ENCODE measurements at places on chromosomes 6 and 20.

- DNase-seq, result no peak
Measured at GRCh38 chr6:106783640-106784566, 154.5 kb downstream of the QRSL1 start.

- no peak for DNase-seq
Measured at GRCh38 chr6:128932061-128932460, 49.1 kb downstream of the LAMA2 start.

DNA sequence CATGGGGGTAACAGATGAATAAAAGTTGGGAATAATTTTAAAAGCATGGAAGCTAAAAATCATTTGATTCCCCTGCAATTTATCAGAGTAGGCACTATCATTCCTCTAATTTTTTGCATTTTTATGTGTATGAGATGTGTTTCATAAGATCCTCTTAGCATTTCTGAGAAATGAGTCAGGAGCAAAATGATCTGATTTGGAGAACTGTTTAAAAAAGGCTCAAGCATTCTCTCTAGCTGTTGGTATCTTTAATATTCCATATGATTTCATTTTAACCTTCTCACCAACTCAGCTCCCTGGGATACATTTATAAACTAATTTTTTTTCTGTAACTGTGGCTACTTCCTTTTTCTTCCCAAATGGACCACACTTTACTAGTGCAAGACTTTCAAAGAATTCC, 60.9 kb downstream of the MCHR2 start:
- no peak for DNase-seq

GRCh38 chr20:8721098-8721497, 347.8 kb upstream of the PLCB4 start:
- DNase-seq, result no peak

- no peak for DNase-seq
Measured at GRCh38 chr20:19384940-19385339, 172.5 kb downstream of the SLC24A3 start.

GRCh38 chr6:150001295-150002008, 23.9 kb downstream of the RAET1L start:
- no peak for DNase-seq

DNA sequence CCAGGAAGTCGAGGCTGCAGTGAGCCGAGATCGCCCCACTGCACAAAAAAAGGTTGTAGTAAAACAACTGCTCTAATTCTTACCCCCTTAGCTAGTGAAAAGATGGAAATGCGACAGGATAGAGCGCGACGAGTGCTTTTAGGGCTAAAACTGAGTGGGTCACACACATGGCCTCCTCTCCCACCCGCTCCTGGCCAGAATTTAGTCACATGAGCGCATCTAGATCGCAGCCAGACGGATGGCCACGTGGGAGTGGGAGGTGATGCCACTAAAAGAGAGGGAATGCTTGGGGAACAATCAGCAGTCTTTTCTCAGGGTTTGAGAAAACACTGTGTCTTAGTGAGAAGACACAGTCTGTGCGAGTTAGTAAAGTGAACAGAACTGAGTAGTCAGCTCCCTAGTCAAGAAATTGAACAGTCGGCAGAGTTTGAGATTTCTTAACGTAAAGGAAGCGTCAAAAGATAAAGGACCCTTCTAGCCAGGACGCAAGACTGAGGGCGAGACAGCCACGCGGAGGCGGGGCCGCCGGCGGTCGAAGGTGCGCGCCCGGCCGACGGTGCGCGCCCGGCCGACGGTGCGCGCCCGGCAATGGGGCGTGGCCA, 664 bp upstream of the ACTR5 start:
- no peak for DNase-seq

- DNase-seq, result no peak
Measured at GRCh38 chr20:35985806-35986205, 17.4 kb downstream of the CNBD2 start.

- no peak for DNase-seq
Measured at GRCh38 chr6:168905451-168906090, 348.1 kb downstream of the THBS2 start.

GRCh38 chr6:90677440-90677839, 90.6 kb upstream of the MAP3K7 start:
- DNase-seq, result no peak

DNA sequence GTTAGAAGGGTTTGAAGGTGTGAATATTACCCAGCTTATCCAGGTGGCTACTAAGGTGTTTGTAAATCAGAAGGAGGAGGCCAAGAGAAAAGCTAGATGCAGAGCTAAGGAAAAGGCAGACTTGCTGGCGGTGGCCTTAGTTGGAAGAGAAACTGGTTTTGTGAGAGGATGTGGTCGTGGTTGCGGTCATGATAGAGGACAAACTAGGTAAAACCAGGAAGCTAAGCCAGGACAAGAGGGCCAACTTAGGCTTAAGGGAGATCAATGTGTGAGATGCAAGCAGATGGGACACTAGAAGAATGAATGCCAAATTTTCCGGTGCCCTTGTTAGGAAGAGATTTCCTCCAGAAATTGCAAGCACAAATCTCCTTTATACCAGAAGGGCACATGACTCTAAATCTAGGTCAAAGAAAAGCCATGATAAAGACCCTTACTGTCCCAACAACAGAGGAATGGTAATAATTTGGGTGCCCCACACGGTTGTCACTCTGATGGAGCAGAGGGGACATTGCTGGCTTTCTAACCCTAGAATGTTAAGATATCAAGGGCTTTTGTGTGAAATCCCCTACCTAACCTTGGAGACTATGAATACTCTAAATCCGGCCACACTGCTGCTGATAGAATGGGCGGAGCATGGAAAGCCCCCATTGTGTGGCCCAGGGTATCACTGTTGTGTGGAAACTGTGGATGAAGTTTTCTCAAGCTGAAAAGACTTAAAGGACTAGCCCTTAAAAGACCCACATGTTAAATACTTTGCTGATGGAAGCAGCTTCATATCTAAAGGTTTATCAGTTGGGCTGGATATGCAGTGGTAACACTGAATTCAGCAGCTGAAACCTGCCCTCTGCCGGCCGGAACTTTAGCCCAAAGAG, 7.8 kb downstream of the IL22RA2 start:
- DNase-seq, result no peak

DNA sequence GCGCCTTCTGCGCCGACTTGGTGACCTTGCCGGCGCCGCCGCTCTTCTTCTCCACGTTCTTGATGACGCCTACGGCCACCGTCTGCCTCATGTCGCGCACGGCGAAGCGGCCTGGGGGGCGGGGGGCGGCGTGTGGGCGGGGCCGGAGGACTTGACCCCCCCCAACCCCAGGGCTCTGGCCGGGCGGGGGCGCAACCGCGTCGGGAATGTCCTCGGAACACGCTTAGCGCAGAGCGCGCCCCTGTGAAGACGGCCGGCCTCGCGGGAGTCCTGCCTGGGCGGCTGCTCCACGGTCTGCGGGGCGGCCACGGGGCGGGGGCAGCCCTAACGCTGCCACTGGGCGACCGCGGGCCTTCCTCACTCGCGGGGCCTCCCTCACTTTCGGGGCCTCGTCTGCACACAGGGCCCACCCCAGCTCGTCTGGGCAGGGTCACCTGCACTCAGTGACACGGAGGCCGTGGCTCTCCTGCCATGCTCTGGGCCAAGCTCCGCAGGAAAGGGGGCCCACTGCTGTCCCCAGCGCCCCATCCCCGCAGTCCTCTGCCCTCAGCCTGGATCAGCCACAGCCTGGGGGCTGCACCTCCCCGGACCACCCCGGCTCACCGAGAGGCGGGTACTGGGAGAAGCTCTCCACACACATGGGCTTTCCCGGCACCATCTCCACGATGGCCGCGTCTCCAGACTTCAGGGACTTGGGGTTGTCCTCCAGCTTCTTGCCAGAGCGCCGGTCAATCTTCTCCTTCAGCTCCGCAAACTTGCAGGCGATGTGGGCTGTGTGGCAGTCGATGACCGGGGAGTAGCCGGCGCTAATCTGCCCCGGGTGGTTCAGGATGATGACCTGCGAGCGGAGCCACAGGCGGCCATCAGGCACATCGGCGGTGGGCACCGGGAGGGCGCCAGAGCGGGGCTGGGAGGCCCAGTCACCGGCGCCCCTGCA, 10.3 kb downstream of the EEF1A2 start:
- DNase-seq, result no peak

GRCh38 chr6:48996461-48997119, 466.5 kb downstream of the MMUT start:
- DNase-seq, result no peak

DNA sequence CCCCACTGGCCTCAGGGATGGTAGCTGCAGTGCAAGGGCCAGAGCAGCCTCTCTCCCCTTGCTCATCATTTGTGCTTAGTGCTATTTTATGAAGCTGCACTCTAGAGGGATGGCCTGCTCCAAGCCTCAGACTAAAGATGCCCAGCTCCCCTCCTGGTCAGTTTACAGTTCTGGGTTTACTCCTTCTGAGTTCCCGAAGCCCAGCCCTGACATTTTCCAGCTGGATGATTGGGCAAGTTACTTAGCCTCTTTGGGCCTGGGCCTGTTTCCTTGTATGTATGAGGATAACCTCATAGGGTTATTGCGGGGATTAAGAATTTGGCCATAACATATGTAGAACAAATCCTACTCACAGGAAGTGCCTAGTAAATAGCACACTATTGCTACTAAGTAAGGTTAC, 31.8 kb upstream of the EMILIN3 start:
- no peak for DNase-seq

GRCh38 chr20:46629341-46629740, 21.9 kb downstream of the SLC13A3 start:
- DNase-seq, result no peak

- DNase-seq, result no peak
Measured at GRCh38 chr20:59537991-59538390, 66.3 kb upstream of the PHACTR3 start.

- DNase-seq, result no peak
Measured at GRCh38 chr20:8722277-8722928, 346.5 kb upstream of the PLCB4 start.

- DNase-seq, result no peak
Measured at GRCh38 chr6:116443105-116443504, 18.1 kb upstream of the CALHM6 start.

DNA sequence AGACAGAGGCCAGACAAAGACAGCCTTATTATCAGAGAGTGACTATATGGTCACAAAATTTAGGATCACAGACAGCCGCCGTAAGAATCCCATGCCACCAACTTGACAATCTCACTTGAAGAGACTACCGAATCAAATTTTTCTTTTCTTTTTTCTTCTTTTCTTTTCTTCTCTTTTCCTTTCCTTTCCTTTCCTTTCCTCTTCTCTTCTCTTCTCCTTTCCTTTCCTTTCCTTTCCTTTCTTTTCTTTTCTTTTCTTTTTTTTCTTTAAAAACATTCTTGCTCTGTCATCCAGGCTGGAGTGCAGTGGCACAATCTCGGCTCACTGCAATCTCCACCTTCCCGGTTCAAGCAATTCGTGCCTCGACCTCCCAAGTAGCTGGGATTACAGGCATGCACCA, 1.2 kb upstream of the EPPIN start:
- no peak for DNase-seq

DNA sequence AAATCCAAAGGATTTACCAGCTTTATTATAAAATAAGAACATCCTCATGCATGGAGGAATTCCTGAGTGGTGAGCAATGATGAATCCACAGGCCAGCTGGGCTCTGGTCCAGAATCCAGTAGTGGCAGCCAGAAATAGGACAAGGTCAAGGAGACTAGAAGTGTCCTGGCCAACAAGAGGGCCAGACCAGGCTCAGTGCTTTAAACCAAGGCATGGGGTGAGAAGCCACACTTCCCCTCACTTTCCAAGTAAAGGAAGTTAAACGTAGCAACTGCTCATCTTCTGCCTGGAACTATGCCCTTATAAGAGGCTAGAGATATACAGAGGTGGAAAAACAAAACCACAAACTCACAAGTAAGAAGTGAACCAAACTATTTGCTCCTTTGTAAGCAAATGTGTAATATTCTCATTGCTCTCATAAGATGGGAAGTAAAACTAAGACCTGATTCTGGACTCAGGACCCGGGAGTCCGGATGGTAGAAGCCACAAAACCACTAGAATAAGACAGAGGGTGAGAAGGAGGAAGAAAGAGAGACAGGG, 253.2 kb downstream of the UST start:
- DNase-seq, result no peak

GRCh38 chr20:774016-774659, 5.8 kb upstream of the SLC52A3 start:
- DNase-seq, result no peak

- peak; percentile 31 for DNase-seq
Measured at GRCh38 chr20:61263084-61263695, 11.1 kb downstream of the CDH4 start.

GRCh38 chr6:70312165-70312745, 9.4 kb upstream of the COL9A1 start:
- no peak for DNase-seq

- DNase-seq, result no peak
Measured at GRCh38 chr6:37130704-37131103, 39.2 kb upstream of the PIM1 start.

DNA sequence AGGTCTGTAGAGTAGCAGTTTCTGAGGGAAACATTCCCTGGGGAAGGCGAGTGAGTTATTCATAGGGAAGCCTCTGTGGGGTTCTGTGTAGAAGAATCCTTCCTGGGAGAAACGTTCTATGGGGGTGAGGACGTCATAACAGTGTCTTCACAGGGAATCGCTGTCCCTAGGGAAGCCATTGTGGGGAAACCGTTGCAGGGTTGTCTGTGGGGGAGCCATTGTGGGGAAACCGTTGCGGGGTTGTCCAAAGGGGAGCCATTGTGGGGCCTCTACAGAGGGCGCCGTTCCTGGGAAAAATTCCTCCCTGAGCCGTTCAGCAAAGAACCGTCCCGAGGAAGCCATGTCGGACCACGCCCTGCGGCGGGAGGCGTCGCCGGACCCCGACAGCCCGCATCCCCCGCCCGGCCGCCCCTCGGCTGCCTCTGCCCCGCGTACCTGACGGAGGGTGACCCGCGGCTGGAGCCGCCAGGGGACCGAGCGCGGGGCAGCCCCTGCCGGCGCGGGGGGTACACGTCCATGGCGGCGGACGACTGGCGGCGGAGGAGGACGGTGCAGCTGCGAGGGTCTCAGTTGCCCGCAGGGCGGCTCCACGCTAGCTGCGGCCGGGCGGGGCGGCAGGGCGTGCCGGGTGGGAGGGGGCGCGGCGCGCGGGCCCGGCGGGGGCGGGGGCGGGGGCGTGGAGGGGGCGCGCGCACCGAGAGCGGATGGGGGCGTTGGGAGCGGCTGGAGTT, at the start of gene DNAAF9:
Gene DNAAF9 (minus strand): TSS at position 630 of the 731 bp plus-strand sequence. CDS start 112 bp downstream, at position 518.
- peak; percentile 38 for DNase-seq

DNA sequence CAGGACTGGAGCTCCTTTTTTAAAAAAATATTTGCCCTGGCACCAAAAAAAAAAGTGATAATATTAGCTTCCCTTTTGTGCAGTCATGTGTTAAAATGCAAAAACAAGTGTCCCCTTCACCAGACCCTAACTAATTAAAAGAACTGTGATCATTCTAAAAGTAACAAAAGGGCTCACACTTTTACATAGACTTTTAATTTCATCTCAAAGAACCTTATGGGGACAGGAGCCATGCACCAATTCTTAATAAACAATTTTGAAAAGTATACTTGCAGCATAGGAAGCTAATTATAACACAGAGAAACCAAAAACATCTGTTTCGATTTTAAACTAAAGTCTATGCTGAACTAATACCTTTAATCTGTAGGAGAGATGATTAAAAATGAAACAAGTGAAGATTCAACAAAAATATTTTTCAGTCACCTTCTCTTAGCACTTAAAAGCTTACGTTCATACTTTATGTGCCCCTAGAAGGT, 17.3 kb downstream of the STX7 start:
- no peak for DNase-seq
